Cardiac muscle cell (in vitro differentiated cells and primary cell): ENCODE measurements at places on chromosomes 16 and 17. TPM values are rescaled to one million over a fixed set of nuclear protein-coding genes. Genes with fewer than 3 reads are reported as not detected.

- H3K27ac ChIP-seq: no peak overlapping the region
- no peaks in the 10 kb centered on the region for H3K27me3 ChIP-seq
- H3K4me1 ChIP-seq: peaks cover 3% of the 10 kb centered on the region
- H3K4me3 ChIP-seq: no peak overlapping the region
- DNase-seq: no peak
These were observed 3.1 kb upstream of the TEX19 start for GRCh38 chr17:82355770-82356427.

DNA sequence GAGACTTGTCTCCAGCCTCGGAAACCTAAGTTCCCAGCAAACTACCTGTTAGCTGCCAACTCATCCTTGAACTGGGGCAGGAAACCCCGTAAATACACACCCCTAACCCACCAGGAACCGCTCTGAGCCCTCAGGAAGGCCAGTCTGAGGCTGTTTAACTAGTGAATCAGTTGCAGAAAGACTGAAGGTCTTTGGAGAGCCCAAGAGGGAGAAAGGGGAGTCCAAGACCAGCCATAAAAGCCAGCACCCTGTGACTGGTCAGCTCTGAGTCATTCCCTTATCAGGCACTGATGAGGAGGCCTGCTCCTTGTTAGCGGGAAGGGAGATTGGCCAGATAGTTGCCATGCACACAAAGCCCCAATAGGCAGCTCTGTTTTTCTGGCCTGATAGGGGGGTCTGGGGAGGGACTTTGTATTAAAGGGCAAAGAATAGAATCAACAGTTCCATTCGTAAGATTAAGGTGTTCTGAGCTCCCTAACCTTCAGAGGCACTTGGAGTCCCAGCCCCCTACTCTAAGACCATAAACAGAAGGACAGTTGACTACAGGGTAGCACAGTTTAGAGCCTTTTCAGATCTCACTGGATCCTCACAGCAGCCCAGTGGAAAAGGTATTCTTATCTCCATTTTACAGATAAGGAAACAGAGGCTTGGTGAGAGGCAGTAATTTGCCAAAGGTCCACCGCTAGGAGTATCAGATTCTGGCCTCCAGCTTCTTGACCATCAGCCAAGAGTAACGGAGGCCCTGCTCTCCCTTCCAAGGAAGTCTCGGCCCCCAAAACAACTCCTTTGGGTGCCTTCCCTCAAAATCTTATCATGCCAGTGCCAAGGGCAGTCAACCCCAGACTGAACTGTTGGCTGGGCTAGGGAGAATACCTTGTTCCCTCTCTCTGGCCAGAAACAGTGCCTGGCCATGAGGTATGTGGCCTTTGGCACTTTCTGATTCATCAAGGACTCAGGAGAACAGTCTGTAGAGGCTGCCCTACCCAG, 2.2 kb upstream of the KRT19 start:
- DNase-seq: peak; percentile 31
- H3K27ac ChIP-seq: peak overlapping the region; percentile 83
- no peaks in the 10 kb centered on the region for H3K27me3 ChIP-seq
- H3K4me1 ChIP-seq: peaks cover 31% of the 10 kb centered on the region

DNA sequence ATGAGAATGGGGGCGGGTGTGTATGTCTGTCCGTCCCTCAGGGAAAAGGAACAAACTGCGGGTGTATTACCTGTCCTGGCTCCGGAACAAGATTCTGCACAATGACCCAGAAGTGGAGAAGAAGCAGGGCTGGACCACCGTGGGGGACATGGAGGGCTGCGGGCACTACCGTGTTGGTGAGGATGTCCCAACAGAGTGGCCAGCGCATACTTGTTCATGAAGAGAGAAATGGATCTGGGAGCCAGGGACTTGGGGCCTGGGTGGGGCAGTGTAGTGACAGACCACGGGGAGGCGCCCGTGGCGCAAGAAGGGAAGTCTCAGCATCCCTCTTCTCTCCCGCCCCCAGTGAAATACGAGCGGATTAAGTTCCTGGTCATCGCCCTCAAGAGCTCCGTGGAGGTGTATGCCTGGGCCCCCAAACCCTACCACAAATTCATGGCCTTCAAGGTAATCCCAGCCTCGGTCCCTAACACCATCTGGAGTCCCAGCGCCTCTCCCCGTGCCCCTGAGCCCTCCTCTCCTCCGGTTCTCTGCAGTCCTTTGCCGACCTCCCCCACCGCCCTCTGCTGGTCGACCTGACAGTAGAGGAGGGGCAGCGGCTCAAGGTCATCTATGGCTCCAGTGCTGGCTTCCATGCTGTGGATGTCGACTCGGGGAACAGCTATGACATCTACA, 3.5 kb upstream of the C17orf107 start:
- DNase-seq: no peak
- H3K4me1 ChIP-seq: no peaks in the 10 kb centered on the region
- peaks cover 10% of the 10 kb centered on the region for H3K36me3 ChIP-seq
- H3K27ac ChIP-seq: no peak overlapping the region
- no peaks in the 10 kb centered on the region for H3K27me3 ChIP-seq
- H3K4me3 ChIP-seq: no peak overlapping the region

PRRT2 gene
- 17.9 and 19.7 TPM in 2 replicates for total RNA-seq

DNA sequence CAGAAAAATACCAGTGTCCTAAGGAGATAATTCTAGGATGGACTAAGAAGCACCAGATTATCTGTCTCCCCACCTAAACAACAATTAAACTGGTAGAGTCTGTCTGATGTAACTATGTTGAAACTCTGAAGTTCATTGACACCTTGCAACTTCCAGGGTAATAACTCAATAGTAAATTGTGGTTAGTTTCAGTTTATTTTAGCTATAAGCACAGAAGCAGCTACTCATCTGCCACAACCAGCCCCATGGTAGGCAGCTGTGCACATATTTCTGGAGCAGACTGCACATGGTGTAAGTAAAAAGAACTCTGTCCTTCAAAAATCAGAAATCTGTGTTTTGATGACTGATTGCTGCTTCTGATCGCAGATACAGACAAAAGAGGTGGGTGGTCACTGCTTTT, 852.1 kb downstream of the CDH11 start:
- H3K4me3 ChIP-seq: no peak overlapping the region
- no peak overlapping the region for H3K27ac ChIP-seq
- no peaks in the 10 kb centered on the region for H3K27me3 ChIP-seq
- H3K36me3 ChIP-seq: no peaks in the 10 kb centered on the region
- no peaks in the 10 kb centered on the region for H3K4me1 ChIP-seq

HOXB5 gene
- 0.24 TPM in 1 of 2 replicates, not detected in the other for total RNA-seq

NUPR1 gene
- total RNA-seq: not detected in 2 replicates

DNA sequence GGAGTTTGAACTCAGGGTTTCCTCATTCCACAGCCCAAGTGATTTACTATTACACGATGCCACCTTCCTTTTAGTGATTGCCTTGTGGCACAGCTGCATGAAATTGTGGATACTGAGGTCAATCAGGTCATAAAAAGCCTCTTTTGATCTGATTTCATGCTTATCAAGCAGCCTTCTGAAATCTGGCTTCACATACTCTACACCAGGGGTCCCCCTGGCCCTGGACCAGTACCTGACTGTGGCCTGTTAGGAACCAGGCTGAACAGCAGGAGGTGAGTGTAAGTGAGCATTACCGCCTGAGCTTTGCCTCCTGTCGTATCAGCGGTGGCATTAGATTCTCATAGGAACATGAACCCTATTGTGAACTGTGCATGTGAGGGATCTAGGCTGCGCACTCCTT, 13.8 kb downstream of the SLFN5 start:
- no peaks in the 10 kb centered on the region for H3K4me1 ChIP-seq
- no peak overlapping the region for H3K4me3 ChIP-seq
- H3K27me3 ChIP-seq: no peaks in the 10 kb centered on the region

DNA sequence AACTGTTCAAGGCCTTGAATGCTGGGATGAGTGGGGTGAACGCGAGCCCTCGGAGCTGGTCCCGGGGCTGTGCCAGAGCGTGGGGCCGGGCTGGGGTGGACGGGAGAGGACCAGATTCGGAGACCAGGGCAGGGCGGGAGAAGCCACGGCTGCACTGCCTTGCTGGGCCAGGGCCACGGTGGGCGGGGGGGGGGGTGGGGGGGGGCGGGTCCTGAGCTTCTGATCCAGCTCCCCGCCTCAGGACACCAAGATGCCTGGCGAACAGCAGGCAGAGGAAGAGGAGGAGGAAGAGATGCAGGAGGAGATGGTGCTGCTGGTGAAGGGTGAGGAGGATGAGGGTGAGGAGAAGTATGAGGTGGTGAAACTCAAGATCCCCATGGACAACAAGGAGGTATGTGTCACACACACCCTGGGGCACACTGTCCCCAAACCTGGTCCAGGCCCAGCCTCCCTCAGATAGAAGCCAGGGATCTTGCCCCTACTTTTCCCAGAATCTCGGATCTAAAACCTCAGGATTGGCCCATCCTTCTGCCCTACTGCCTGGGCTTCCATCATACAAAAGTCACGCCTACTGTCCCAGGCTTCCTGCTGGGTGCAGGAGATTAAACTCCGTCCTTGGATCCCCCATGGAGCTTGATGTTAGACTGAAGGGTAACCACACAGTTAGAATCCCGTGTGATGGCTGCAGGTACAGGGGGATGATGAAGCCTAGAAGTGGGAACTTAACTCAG, 563 bp downstream of the ZNF771 start:
- no peaks in the 10 kb centered on the region for H3K27me3 ChIP-seq
- peak overlapping the region; percentile 66 for H3K27ac ChIP-seq
- peaks cover 3% of the 10 kb centered on the region for H3K36me3 ChIP-seq

GRCh38 chr17:31758646-31759045, 100.4 kb downstream of the COPRS start:
- H3K36me3 ChIP-seq: no peaks in the 10 kb centered on the region
- no peak for DNase-seq
- H3K27me3 ChIP-seq: no peaks in the 10 kb centered on the region
- H3K4me1 ChIP-seq: peaks cover 14% of the 10 kb centered on the region
- no peak overlapping the region for H3K4me3 ChIP-seq
- H3K27ac ChIP-seq: no peak overlapping the region

GRCh38 chr17:82859431-82860403, 19.9 kb upstream of the ZNF750 start:
- peak overlapping the region; percentile 91 for H3K27ac ChIP-seq
- H3K4me1 ChIP-seq: peaks cover 48% of the 10 kb centered on the region
- H3K4me3 ChIP-seq: no peak overlapping the region

GRCh38 chr16:23836078-23836403, 258 bp downstream of the PRKCB start:
- H3K36me3 ChIP-seq: no peaks in the 10 kb centered on the region
- peaks cover 71% of the 10 kb centered on the region for H3K27me3 ChIP-seq
- DNase-seq: no peak
- no peaks in the 10 kb centered on the region for H3K4me1 ChIP-seq

DNA sequence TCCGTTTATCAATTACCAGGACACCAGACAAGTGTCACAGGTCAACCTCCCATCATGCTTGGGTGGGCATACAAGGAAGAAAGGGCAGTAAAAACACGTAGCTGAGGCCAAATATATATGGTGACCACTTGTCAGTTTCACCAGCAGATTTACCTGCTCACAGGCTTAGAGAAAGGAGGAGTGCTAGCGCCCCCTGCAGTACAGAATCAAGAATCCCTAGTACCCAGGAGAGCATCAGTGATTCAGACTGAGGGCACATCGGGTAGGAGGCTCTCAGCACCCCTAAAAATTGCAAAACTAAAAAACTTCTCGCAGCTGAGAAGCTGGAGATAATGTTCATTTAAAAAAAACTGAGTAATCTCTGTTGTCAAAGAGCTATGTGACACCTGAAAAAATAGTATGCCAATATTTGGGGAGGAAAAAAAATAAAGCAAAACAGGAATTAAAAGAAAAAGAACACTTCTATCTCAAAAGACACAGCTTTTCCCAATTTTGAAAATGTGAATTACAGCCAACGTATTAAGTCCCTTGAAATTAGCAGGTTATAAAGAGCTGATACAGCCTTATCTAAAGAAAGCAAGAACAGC, 21.2 kb upstream of the MON1B start:
- peak; percentile 76 for DNase-seq
- H3K4me3 ChIP-seq: no peak overlapping the region
- no peaks in the 10 kb centered on the region for H3K27me3 ChIP-seq
- H3K36me3 ChIP-seq: no peaks in the 10 kb centered on the region
- no peak overlapping the region for H3K27ac ChIP-seq

MPG gene
- total RNA-seq: 90.2 and 135 TPM in 2 replicates

DHRS7C gene
- total RNA-seq: 0.63 and 1.2 TPM in 2 replicates

- DNase-seq: no peak
- H3K27ac ChIP-seq: no peak overlapping the region
- no peak overlapping the region for H3K4me3 ChIP-seq
These were observed 28.4 kb upstream of the ZFPM1 start for GRCh38 chr16:88424587-88425235.

DNA sequence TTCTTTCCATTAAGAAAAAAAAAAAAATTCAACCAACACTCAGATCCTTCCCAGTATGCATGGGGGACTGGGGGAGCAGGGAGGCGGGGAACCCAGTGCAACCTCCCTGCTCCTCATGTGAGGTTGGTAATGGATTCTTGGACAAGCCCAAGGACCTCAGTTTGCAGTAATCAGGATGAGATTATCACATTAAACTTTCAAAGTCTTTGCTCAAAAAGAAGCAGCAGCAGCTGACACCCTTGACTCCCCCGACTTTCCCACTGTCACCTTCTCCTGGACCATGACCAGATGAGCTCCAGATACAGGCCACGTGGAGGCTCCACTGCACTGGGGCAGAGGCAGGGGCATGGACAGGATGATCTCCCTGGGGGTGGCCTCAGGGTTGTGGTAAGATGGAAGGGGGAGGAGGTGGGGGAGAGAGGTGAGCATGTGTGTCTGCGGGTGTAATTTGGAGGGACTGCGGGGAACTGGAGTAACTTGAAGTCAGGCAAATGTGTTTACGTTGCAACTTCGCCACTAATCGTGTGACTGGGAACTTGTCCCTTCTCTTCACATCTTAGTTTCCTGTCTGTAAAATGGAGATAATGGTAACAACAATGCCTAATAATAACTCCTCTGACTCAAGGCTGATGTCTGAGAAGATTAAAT, 19.8 kb downstream of the ZNF385C start:
- no peak overlapping the region for H3K27ac ChIP-seq
- H3K4me1 ChIP-seq: peaks cover 9% of the 10 kb centered on the region
- H3K4me3 ChIP-seq: no peak overlapping the region
- no peaks in the 10 kb centered on the region for H3K36me3 ChIP-seq
- no peak for DNase-seq
- H3K27me3 ChIP-seq: no peaks in the 10 kb centered on the region

GRCh38 chr16:79182616-79183015, 417.9 kb downstream of the MAF start:
- no peaks in the 10 kb centered on the region for H3K27me3 ChIP-seq
- no peak overlapping the region for H3K27ac ChIP-seq
- no peak overlapping the region for H3K4me3 ChIP-seq
- H3K36me3 ChIP-seq: no peaks in the 10 kb centered on the region
- DNase-seq: peak; percentile 35

CALB2 gene
- 0.36 and 1.3 TPM in 2 replicates for total RNA-seq

GRCh38 chr16:77414752-77415231, 20.0 kb downstream of the ADAMTS18 start:
- H3K4me3 ChIP-seq: no peak overlapping the region
- no peak for DNase-seq
- H3K27ac ChIP-seq: no peak overlapping the region
- H3K27me3 ChIP-seq: no peaks in the 10 kb centered on the region

ZMYND15 gene
- not detected in 2 replicates for total RNA-seq

DNA sequence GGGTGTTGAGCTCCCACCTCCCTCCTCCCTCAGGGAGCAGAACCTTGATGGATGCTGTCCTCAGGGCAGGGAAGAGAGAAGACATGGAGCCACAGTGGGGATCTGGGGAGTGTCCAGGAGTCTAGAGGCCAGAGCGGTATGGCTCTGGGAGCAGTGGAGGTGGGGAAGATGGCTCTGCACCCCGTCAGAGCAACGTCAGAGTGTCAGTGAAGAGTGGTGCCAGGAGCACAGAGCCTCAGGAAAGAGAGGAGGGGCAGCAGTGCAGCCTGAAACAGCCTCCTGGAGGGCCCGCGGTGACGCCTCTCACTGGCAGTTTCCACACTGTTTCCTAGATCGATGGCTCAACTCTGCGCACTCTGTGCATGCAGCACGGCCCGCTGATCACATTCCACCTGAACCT, 23.2 kb upstream of the SLC5A11 start:
- no peak for DNase-seq
- peak overlapping the region; percentile 51 for H3K27ac ChIP-seq
- no peak overlapping the region for H3K4me3 ChIP-seq
- H3K36me3 ChIP-seq: peaks cover 71% of the 10 kb centered on the region
